ENCODE measurements at places on chromosomes 12 and 14.

- DNase-seq, result no peak
These were observed 6.2 kb downstream of the CMKLR1 start for GRCh38 chr12:108332791-108333382.

DNA sequence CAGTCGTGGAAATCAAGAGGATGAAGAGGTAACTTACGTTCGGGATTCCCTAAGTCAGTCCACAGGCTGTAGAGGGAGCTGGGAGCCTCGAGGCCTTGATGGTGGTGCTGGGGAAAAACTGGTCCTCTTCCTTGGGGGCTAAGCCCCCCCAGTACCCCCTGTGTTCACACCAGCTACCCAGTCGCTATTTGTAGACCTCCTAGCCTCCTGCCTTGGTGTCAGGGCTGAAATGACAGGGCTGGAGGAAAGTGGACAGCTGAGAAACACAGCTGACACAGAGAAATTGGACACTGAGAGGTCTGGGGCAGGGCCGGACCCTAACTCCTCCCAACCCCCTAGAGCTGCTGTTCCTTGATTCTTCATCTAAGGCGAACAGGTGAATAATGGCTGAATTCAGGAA lies at the start of gene STAC3:
STAC3 (minus strand) TSS at position 232 of the 400 bp plus-strand sequence. CDS start 1,551 bp downstream, outside the sequence.
- no peak for DNase-seq

DNA sequence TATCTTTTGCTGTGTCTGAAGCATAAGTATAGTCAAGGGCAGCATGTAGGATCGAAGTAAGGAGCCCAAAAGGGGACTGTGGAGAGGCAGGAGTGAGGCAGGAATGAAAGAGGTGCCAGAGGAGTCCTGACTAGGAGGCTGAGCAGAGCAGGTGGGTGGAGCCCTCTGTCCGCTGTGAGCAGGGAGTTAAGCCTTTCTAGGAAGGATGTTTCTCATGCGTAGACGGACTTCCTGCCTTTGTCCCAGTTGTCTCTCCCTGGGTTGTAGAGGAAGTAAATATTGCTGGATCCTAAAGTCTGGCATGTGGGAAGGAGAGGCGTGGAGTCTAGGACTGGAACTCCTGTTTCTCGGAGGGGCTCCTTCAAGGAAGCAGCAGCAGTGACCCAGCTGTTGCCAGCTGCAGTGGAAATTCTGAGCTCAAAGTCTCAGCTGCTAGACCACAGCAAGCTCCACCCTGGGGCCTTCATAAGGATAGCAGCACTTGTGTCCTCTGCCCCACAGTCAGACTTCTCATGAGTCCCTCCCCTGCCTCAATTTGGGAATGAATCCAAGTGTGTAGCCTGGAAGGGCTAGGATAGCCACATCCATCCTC lies 44.0 kb downstream of the RBMS2 start:
- peak; percentile 90 for DNase-seq

- DNase-seq, result no peak
These were observed 260.9 kb downstream of the BMP4 start for GRCh38 chr14:53695692-53696214.

- DNase-seq, result no peak
These were observed 10.2 kb downstream of the DDX47 start for GRCh38 chr12:12823300-12823699.

- DNase-seq, result peak; percentile 56
These were observed 745 bp downstream of the TRHDE start for GRCh38 chr12:72272731-72273498.

GRCh38 chr14:24313913-24314312 lies 2.6 kb downstream of the LTB4R start:
- no peak for DNase-seq

GRCh38 chr14:72726444-72726843 lies 167.5 kb downstream of the DPF3 start:
- peak; percentile 27 for DNase-seq

Measured in hepatocyte (in vitro differentiated cells).